ENCODE measurements at places on chromosomes 3 and 15.

GRCh38 chr3:14231998-14232501 is 53.4 kb downstream of the LSM3 start:
- DNase-seq = no peak

- no peak for DNase-seq
Measured at GRCh38 chr15:85381850-85382751, 1.7 kb downstream of the AKAP13 start.

- DNase-seq = no peak
Measured at GRCh38 chr15:70170096-70170699, 72.5 kb upstream of the TLE3 start.

DNA sequence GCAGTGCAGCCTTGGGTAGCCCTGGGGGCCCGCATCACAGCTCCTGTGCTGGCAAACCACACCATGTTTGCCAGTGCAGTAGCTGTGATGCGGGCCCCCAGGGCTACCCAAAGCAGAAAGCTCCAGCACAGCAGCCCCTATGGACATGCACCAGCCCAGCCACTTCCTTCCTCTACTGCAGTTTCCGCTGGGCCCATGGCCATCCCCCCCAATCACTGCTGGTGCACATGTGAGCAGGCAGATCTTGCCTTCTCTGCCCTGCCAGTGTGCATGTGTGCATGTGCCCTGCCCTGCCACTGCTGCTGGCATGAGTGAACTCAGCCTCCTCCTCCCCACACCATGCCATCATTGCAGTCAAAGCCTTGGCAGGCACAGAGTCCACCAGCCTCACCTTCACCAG is 20.1 kb upstream of the MINAR1 start:
- no peak for DNase-seq

DNA sequence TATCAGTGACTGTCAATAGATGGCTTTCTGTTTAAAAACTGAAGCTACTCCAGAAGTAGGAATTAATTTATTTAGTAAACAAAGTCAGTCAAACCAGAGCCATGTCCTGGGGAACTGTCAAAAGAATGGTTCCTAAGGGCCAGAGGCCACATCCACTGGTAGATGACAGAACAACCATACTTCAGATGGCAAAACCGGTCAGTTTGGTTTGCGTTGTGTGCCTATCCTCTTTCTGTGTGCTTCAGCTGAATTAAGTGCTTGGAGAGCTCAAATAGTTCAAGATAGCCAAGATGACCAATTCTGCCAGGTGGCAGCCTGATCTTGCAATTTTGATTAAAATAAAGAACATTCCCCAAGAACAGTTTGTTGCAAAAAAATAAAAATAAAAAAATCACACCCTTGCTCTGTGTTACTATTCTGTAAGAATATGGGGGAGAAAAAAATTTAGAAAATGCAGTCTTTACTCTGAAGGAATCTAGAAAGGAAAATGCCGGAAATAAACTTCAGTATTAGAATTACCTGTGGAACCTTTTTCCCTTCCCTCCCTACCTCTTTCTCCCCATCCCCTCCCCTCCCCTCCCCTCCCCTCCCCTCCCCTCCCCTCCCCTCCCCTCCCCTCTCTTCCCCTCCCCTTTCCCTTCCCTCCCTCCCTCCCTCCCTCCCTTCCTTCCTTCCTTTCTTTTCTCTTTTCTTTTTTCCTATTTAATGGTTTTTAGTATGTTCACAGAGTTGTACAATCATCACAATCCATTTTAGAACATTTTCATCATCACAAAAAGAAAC is 2.5 kb downstream of the MAP3K13 start:
- no peak for DNase-seq

GRCh38 chr3:140097874-140098635 is 163.1 kb downstream of the CLSTN2 start:
- DNase-seq = no peak

- DNase-seq = no peak
Measured at GRCh38 chr3:104578558-104578957, 788.2 kb upstream of the ALCAM start.

DNA sequence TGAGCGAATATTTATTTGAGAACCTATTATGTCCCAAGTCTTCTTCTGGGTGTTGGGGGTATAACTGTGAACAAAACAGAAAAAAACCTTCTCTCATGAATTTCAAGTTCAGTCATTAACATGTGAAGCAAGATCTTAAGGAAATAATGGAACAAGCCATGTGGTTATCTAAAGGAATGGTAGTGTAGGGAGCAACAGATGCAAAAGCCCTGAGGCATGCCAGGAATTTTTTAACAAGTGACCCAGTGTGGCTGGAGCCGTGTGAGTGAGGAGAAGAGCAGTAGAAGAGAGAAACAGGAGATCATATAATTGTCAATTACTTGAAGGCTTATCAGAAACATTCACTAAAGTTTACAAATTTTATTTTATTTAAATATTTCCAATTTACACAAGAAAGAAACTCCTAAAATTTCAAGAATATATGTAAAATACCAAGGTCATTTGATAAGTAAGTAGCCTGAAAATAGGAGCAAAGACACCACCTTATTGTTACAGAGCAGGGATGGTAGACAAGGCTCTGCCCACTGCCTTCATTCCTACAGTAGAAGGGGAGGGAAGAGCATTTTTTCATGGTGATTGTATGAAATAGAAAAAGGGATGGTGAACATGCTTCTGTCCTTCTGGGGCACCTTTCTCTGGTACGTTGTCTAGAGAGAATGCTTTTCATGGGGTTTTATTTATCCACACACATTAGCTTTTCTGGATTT is 345.1 kb downstream of the PLOD2 start:
- no peak for DNase-seq

DNA sequence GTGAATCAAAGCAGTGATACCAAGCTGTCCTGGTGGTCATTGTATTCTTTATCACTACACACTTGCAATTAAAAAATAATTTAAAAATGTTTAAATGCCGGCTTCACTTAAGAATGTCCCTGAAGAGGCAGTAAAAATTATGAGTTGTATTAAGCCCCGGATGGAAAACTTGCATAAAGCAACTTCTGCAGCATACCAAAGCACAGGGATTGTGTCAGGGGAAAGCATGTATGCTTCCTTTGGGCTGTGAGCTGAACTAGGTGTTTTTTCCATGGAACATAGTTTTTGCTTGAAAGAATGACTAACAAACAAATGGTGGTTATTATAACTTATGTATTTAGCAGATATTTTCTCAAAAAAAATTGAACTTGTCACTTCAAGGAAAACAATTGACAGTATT is 143.1 kb downstream of the ARNT2 start:
- DNase-seq = no peak

- DNase-seq = no peak
Measured at GRCh38 chr3:42032693-42033349, 58.3 kb upstream of the TRAK1 start.

DNA sequence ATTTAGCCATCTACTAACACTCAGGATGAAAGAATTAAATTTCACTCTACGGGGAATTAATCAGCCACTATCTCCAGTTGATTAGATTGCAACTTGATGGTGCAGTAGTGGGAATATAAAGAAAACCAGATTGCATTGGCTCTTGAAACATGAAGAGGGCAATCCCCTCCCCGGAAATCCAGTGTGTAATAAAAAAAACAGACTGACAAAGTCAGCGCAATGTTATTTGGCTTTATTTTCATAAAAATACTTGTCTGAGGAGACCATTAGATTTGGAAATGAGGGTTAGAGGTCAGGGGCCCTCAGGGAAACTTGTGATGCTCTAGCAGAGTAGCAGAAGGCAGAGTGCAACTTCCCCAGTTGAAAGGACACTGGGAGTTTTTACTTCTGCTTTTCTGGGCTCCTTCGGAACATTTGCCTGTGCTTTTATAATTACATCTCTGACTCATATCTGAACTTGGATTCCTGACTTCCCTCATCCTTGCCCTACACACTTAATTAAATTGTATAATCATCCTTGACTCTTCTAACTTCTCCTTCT is 326.8 kb downstream of the TUSC7 start:
- DNase-seq = no peak

DNA sequence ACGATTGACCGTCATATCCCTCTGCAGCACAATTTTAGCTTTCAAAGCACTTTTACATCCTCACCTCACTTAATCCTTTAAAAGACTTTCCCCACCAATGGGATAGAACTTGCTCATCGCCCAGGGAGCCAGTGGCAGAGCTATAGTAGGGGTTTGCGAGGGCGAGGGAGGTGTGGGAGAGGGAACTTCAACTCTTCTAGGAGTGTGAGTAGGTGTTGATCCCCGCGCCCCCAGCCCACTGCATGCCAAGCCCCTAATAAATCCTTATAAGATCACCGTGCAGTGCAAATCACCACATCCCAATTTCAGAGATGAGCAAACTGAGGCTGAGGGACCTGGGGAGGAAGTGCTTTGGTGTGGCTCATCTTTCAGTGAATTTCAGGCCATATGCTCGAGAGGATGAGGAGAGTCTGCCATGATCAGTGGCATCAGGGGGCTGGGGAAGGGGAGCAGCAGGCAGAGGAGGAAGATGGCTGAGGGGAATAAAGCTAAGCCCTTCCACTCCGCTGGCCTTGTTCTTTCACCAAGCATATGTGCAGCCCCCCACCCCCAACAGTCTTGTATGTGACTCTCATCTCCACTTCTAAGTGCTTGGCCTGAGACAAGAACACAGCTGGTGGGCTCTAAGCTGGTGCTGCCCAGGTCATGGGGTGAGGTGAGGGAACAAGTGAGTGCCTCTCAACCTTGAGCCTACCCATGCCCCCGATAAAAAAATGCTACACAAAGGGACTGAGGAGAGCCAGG is 5.1 kb downstream of the INSYN1 start:
- DNase-seq = no peak

GRCh38 chr15:89155656-89156055 is 65.7 kb downstream of the RLBP1 start:
- no peak for DNase-seq
